ENCODE measurements at places on chromosomes 2 and 18.

GRCh38 chr18:25735459-25735858, 355.0 kb downstream of the SS18 start:
- no peak for DNase-seq

- DNase-seq: peak; percentile 25
Measured at GRCh38 chr18:47036298-47036874, 965 bp upstream of the ELOA2 start.

GRCh38 chr2:64738026-64738425, 84.3 kb upstream of the SERTAD2 start:
- no peak for DNase-seq

DNA sequence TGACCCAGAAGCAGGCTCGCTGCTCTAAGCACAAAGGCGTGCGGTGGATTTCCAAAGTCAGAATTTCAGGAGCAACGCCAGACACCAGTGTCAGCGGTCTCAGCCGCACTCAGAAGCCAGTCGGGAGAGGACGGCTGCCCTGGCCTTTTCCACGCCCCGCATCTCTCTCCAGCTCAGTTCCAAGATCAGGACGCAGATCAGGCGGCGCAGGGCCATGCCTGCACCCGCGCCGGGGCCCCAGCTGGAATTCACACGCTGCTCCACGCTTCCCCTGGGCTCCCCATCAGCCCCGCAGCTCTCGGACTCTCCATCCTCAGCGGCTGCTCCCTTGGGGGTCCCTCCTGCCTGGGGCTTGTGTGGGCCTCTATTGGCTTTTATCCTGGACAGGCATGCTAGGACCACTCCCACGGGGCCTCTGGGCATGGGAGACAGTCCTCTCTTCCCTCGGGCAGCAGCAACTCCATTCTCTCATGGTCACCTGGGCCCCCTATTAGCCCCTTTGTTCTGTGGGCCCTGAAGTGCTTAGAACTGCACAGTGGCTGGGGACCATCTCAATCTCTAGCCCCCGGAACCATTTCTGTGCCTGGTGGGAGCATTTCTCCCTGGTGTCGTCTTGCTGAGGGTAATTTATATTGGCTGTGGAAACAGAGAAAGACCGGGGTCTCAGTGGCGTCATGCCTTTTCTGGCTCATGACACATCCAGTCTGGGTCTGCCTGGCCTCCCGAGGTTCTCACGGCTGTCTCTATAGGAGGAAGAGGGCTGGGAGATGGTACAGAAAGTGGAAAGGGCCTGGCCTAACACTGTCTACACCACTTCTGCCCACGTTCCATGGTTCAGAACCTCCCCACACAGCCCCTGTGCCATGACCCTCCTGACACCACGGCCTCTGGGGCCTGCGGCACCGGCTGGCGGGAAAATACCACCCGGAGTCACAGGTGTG, 14.9 kb upstream of the TMEM18 start:
- DNase-seq: no peak

DNA sequence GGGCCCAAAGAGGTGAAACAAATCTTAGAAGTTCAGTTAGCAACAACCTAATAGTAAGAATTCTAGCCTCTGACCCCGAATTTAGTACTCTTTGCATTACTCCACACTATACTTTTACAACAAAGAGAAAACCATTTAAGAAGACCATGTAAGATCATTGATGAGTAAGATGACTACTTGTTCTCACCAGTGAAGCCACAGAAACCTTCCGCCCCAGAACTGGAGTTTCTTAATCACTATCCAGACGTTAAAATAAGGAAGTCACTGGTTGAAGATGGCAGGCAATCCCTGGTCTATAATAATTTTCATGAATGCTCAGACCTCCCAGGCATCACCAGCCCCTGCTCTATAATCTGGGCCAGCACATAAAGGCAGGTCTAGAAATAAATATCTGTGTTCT, 95.0 kb downstream of the TMEM163 start:
- no peak for DNase-seq

DNA sequence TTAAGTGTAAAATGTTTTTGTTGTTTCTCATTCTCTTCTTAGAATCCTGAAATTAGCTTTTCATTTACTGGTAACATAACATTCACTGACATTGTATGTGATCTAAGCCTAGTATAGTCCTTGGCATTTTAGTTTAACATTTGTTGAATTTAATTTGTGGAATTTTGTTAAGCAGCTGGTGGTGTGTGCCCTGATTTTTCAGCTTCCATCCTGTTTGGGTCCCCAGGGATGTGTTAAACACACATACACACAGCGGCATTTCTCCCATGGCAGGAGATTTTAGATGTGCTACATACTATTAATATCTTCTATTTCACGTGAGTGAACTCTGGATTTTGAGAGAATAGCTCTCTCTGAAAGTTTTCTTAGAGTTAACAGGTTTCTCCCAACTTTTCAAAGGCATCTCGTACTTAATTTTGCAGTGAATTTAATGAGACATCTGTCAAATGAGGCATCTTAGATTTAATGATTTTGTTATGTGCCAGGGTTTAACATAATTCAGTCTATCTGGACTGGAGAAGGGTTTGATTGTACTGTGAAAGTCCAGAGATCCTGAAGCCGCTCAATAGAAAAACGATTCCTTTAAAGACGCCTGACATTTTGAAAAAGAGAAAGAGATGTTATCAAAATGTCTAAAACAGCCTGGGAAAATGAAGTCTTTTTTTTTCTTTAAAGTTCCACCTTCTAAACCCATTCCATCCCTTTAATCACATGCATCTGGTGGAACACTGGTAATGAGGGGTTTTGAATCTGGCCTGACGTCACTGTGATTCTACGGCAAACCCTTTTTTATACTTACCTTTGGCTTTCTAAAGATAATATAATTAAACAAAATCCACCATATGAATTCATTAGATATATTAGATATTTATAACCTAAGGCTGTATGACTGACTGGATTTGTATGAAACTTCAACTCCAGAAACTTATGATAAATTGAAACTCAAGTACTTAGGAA, 6.8 kb downstream of the PHLPP1 start:
- no peak for DNase-seq

DNA sequence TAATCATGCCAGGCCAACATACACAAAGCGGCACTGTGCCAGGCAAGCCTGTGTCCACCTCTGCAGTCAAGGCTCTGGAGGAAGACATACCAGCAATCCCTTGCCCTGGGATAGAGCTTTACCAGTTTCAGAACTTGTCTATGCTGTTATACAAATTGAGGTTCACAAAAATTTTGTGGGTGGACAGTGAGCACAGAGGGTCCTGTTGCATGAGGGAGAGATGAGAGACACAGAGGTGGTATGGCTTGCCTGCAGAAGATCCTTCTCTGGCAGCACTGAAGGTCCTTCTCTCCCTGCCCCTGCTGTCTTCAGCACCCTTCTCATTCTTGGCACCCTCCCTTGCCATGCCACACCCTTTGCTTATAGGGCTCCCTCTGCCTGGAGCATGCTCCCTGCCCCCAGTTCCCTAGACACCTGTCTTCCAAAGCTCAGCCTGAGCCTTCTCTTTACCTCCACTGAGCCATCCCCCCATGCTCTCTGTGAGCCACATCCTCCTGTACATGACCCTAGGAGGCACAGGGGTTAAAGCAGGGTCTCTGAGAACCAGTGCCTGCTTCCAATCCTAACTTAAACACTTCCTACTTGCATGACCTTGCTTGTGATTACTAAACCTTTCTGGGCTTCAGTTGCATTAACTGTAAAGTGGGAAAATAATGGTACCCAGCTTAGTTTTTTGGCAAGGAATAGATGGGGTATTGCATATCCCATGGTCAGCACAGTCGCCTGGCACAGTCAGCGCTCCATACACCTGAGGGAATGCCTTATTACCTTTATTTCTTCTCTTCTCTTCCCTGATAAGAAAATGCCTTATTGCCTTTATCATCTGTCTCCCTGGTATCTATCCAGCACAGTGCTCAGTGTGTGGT, 857 bp downstream of the FABP1 start:
- DNase-seq: no peak

DNA sequence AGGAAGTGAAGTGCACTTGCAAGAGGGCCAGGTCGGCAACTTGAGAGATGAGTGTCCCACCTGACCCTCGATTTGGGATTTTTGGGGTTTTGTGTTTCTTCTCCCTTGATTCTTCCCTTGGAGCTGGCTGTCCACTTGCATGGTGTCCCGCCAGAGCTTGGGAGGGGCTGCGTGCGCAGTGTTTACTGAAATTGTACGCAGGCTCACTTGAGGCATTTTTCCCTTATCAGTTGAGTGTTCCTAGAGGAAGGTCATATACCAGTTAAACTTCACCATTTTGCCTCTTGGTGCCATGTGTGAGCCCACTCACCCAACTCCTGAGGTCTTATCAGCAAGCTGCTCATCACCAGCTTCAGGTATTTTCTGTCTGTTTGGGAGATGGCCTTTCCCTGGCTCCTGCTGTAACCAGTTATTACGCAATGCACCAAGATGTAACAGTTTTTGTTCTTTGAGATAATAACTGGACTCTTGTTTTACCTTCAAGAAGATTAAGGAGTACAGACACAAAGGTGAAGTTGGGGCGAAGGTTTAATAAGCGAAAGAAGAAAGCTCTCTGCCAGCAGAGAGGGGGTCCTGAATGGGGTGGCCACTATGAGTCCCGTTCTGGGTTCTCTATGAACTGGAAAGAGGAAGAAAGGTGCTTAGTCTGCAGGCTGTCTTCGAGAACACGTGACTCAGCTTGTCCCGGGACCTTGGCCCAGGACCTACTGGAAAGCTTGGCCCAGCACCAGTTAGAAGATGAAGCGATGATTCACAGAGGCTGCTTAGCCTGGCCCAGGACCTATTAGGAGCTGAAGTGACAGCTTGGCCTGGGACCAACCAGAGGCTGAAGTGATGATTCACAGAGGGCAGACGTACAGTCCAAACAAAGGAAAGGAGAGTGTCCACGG, 21.5 kb upstream of the TXNL4A start:
- DNase-seq: no peak

DNA sequence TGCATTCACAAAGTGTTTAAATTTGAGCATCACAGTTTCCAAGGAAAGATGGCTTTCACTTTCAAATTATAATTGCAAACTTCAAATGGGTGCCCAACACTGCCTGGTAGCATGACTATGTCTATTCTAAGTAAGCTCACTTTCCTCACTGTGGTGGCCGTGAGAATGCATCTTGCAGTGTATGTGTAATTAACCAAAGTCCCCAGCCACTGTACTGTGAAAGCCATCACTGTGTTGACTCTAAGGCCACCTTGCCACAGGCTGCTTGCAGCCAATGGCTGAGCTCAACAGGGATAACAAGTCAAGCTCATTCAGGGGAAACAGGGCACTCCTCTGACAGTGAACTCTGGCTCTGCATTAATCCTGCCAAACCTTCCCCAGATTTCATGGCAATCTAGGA, 43.3 kb upstream of the LGALSL start:
- DNase-seq: no peak

GRCh38 chr2:8355102-8355859, 326.6 kb upstream of the ID2 start:
- DNase-seq: no peak

DNA sequence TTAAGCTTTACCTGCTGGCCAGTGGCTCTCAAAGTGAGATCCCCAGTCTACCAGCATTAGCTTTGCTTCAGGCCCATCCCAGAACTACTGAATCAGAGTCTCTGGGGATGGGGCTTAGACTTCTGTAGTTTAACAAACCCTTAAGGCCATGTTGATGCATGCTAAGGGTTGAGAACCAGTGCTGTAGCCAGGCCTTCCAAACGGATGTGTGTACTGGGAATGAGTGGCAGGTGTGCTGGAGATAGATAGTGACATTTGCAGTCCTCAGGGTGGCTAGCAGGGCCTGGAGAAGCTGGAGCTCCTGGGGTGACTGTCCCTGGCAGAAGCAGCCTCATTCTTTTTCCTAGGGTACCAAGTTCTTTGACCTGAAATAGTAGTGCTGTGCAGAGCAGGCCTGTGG, 148.5 kb downstream of the PPP1R1C start:
- DNase-seq: no peak

DNA sequence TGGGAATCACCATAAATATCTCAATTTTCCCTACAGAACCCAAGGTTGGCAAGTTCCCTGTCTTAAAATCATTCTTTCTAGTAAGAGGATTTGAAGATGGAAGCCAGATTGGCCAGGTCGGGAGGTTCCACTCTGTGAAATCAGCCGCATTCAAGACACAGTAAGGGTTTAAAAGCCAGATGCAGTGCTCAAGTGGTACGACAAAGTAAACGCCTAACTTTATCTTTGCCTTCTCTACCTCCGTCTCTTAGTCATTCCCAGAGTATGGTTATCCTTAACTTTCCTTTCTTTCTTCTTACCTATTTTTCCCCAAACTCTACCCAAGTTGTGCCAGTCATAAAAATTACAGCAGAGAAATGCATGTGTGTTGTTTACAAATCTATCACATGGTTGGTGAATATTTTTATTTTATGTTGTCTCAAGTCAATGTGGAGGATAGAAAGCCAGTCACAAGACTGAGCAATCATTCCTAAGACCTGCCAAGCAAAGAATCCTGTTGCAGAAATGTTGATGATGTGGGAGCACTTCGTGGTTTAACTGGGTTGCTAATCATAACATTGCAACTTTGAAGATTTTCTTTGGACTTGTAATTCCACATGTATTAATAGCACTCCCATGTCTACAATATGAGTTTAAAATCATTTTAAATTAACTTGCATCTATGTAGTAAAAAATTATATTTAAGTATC, 62.6 kb downstream of the SLC40A1 start:
- no peak for DNase-seq

DNA sequence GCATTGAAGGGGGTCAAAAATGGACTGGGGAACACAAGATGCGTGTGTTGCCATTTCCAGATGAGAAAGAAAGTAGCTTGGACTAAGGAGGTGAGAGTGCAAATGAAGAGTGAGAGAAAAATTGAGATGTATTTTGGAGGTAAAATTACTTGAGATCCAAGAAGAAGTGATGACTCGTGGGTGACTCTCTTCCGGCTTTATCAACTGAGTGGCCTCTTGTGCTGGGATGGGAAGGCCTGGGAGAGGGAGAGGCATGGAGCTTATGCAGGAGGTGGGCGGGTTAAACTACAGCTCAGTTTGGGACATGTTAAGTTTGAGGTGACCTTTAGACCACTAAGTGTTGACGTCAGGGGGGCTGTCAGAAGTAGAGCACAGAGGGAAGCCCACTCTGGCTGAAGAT, 34.9 kb downstream of the SULT1C2 start:
- no peak for DNase-seq

DNA sequence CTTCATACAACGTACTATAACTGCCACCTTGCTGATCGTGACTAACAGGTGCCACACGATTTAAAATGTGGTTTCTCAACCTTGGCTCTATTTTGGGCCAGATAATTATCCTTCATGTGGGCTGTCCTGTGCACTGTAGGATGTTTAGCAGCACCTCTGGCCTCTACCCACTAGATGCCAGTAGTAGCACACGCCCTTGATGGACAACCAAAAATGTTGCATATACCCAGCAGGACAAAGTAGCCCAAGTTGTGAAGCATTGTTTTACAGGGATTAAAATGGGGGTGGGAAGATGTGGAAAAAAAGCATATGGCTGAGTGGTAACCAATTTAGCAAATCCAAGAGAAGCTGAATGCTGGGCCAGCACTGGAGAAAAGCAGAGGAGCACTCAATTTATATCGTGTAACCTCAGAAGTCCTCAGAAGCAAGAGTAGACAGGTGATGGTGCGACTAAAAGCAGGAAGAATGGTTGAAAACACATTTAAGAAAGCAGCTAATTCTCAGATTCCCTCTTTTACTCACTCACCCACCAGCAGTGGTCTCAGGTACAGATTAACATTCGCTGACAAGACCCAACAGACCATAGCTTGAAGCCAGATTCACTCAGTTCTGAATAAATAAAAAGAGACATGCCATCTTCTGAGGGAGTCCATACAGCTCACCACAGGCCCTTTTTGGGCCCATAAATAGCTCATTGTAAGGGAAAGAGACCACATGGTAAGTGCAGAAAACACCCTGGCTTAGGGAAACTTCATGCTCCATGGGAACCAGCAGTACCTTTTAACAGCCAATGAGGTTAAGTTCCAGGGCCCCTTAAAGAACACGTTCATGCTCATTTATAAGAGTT, 50.6 kb downstream of the RAPH1 start:
- DNase-seq: no peak

Measured in NCI-H1417 (cell line).